ENCODE measurements at places on chromosomes 13 and 19.

DNA sequence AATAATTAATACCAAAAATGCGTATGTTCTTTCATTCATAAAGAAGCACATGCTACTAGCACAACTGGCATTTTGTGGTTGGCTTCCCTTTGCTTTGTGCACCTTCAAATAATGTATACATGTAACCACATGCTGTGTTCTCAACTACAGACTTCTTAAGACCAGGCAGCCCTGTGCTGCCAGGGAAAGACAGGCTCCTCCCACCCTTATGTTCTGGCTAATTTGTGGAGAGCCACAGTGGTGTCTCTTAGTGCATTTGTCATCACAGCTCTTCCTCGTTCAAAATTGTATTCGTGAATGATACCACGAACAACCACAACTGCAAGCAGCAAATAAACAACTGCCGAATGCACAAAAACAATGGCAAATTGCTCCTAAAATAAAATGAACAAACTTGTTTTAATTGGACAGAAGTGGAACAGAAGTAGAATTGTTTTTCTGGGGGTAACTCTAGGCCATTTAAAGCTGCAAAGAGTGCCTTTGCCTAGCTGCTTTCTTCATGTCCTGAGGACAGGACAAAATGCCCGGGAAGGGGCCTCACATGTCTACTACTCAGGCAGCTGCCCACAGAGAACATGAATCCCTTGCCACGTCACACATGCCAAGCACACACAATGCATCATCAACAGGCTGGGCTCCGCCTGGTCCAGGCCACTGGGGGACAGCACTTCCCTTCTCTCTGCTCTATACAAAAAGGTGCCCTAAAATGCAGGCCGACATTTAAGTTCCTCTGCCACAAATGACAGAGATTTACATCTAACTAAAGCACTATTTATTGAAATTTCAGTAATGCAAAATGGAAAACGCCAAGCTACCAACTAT, 21.7 kb downstream of the IRS2 start:
- DNase-seq, result no peak

DNA sequence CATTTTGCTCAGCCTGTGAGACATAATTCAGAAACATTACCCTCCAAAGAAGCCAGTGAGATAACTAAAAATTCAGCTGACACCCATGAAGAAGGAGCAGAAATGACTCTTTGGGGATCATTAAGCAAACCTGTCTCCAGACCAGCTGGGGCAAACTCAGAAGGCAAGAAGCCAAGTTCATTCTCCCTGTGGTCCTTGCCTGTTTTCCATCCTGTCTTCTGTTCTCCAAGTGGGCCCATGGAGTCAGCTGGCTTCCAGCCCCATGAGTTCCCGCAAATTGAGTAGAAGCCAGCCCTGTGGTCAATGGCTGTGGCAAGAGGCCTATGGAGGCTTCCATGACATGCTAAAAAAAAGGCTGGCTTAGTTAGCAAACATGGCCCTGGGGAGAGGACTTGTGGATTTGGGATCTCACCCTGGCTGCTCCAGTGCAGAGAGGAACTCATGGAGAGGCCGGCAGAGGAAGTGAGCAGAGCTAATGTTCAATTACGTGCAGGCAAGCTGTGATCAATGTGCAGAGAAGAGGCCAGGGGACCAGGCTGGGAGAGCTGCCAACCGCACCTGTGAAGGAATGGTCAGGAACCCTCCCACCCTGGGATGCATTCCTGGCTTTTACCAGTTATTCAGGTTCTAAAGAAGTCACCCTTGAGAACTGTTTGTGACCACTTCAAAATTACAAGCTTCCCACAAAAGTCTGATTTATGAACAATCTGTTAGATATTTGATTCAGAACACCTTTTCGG, 229.1 kb downstream of the TSHZ3 start:
- DNase-seq, result no peak

DNA sequence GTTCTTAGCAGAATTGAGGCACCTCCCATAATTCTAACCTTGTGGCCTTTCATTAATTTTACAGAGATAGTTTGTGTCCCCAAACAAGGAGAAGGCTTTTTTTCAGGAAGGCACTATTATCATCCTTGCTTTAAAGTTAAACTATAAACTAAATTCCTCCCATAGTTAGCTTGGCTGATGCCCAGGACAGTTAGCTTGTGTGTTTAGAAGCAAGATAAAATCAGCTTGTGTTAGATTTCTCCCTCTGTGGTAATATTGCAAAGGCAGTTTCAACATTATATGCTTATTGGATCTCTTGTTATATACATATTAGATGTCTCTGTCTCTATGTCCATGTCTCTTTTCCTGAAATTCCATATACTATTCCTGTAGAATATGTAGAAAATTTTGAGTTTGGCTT, 342.7 kb downstream of the TBC1D4 start:
- DNase-seq, result no peak

DNA sequence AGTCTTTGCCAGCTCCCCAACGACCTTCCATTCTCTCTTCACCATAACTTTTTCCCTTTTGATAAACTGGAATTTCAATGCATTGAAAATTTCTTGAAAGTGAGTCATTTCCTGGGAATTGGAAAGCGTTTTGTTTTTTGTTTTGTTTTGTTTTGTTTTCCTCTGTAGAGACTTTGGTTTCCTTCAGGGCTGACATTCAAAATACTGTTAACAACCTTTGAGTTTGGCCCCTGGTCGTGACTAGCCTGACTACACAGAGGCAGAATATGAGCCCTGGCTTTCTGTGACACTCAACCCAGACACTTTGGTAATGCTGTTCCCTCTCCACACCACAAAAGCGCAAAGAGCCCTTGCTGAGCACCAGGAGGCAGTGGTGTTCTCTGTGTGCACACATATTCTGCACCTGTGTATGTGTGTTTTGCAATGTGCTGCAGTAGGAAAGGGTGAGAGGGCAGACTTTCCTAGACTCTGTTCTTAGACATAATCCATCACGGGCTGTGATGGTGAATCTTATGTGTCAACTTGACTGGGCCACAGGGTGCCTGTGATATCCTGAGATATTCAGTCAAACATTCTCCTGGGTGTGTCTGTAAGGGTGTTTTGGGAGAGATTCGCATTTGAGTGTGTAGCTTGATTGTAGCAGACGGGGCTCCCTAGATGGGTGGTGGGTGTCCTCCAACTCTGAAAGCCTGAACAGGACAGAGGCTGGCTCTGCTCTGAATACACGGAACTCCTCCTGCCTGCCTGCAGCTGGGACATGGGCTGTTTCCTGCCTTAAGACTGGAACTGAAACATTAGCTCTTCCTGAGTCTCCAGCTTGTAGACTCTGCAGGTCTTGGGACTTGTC, 29.5 kb upstream of the ANKRD10 start:
- DNase-seq, result no peak

- DNase-seq, result no peak
Observed at GRCh38 chr13:55483626-55484158, 1657.0 kb upstream of the PRR20A start.

- no peak for DNase-seq
Observed at GRCh38 chr13:78521091-78521490, 82.3 kb downstream of the POU4F1 start.

DNA sequence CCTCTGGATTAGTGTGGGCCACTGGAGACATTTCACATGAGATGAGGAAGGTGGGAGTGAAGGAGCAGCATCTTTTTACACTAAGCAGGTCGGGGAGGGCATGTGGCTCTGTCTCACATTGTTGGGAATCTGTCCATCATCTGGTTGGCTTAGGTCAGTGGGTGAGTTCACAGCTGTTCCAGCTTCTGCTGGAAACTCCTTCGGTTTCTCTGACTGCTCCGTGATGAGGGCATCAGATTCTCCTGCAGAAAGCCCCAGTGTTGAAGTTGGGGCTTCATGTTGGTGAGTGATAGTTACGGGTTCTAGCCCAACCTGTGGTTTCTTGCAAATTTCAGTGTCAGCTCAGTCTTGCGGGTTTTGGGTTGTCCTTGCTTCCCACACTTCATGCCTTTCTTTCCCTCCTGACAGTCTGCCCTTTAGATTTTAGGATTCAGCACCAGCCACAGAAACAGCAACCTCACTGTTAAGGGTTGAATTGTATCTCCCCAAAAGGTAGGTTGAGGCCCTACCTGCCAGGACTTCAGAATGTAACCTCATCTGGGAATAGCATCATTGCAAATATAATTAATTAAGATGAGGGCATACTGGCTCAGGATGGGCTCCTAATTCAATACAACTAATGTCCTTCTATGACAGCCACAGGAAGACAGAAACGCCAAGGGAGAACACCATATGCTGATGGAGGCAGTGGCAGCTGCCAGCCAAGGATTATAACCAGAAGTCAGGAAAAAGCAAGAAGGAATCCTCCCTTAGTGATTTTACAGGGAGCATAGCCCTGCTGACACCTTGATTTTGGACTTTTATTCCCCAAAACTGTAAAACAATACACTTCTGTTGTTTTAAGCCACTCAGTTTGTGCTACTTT, 7.6 kb upstream of the ALOX5AP start:
- no peak for DNase-seq

- DNase-seq, result no peak
Observed at GRCh38 chr19:29677001-29677817, 11.9 kb downstream of the PLEKHF1 start.

DNA sequence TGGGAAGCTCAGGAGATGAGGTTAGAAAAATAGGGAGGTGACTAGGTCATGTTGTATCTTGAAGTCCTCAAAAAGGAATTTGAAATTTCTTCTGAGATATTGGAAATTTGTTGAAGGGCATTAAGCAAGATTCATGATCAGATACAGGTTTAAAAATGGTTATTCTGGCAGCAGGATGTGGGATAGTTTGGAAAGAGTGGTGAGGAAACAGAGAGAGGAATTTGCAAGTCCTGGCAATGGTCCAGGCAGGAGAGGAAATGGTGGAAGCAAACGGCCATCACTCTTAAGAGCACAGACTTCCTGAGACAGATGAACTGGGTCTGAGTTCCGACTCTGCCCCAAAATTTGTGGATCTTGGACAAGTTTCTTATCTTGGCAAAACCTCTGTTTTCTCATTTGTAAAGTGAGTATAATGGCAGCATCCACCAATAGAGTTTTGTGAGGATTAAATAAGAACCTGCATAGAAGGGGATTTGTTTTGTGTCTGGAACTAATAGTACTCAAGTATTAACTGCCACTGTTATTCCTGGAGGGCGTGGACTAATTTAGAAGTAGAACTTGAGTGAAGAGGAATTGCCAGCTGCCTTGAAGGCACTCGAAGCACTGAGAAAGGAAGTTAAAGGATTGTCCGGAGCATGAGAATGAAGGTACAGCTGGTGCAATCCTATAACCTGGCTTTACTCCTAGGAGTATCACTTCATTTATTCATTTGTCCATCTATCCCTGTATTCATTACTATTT, 99.6 kb downstream of the CCNA1 start:
- DNase-seq, result no peak

DNA sequence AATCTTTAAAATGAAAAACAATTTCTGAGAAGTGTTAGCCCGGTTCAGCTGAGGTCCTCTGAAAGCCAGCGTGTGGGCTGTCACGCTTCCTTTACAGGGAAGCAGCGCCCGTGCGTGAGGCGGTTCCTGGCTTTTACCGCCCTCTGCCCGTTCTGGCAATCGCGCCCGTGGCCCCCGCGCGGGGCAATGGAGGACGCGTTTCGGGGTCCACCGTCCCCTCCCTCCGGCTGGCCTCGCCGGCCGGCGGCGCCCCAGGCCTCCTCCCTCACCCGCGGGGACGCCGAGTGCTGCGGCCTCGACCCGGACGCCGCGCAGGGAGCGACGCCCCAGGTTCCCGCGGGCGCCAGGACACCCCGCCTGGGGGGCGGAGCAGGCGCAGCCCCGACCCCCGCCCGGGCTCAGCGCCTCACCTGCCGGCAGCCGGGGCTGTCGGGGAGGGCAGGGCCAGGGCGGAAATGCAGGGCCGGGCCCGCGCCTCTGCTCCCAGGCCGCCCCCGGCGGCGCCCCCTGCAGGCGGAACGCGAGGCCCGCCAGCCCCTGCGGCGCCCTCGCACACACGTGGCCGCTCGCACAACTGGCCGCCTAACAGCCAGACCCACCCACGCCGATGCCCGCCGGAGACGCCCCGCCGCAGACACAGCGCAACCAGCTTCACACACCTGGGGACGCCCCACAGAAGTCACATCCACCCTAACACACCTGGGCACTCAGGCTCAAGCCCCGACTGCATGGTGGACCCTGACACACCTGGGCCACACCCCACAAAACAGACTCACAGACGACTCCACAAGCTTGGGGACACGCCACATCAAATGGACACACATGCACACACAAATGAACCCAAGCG, at the start of gene GGACT:
Gene GGACT (minus strand): TSS at position 459 of the 847 bp plus-strand sequence. CDS start 56,198 bp downstream, outside the sequence.
- peak; percentile 68 for DNase-seq

- DNase-seq, result peak; percentile 58
Observed at GRCh38 chr19:18589380-18590272, 1.0 kb downstream of the REX1BD start.

DNA sequence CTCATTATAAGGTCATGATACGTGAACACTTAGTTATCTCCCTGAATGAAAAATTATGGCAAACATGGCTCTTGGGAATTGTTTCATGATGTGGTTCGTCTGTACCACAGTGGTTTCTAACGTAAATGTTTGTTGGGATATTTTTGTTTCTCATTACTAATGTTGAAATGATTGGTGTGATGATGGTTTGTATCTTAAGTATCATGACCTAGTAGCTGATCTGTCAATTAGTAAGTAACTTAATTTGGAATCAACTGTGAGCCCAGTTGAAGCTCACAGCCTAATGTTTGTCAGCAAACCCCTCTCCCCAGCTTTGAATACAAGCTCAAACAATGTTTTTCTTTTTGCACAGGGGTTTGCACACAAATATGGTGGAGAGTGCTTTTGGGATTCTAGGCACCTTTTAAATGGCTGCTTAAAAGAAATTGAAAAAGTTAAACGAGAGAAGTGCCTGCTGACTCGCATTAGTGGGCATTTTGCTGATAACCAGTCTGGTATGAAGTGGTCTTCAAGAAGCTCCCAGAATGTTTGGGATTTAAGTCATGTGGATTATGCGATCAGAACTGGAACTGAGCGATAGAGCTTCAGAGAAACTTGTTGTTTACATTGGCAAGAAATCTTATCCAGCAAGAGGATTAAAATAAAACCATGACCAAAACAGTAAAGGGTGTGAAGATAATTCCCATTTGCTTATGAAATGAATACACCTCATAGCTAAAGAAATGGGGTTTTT, 68.2 kb downstream of the LMO7 start:
- no peak for DNase-seq

GRCh38 chr13:24276306-24276705, 33.1 kb upstream of the C1QTNF9 start:
- DNase-seq, result no peak

- no peak for DNase-seq
Observed at GRCh38 chr19:20616071-20616470, 45.3 kb downstream of the ZNF626 start.

All from T follicular helper cell (primary cell).